ENCODE measurements at places on chromosomes 4 and X.
A peak's percentile ranks its signal among the peaks of the same experiment; 100 is the strongest.

DNA sequence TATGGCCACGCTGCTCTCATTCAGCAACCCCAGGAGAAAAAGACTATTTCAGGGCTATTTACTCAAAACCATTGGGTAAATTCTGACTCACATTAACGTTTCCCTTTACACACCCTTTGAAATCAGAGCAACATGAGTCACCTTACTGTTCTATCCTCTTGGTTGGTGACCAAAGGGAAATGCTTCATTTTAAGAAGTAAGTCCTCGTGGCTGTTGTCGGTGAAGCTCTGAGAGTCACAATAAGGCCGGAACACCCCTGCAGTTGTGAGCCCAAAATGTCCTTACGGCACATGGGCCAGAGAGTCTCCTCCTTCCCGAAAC is 56.3 kb upstream of the SPRY1 start:
- no peak for DNase-seq

DNA sequence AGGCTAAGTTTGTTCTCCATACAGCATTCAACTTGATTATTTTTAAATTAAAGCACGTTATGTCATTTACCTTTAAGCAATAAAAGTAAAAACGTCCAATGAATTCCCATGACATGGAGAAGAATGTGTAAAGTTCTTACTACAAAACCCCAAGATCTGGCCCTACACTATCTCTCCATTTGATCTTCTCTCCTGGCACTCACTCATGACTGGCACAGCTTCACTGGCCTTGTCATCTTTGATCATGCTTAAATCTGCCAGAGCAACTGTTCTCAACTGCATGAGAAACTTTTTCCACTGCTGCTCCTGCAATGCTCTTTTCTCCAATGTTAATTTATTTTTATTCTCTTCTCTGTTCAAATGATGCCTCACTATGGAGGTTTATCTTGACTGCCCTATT is 1109.0 kb upstream of the IGFBP7 start:
- DNase-seq, result no peak

DNA sequence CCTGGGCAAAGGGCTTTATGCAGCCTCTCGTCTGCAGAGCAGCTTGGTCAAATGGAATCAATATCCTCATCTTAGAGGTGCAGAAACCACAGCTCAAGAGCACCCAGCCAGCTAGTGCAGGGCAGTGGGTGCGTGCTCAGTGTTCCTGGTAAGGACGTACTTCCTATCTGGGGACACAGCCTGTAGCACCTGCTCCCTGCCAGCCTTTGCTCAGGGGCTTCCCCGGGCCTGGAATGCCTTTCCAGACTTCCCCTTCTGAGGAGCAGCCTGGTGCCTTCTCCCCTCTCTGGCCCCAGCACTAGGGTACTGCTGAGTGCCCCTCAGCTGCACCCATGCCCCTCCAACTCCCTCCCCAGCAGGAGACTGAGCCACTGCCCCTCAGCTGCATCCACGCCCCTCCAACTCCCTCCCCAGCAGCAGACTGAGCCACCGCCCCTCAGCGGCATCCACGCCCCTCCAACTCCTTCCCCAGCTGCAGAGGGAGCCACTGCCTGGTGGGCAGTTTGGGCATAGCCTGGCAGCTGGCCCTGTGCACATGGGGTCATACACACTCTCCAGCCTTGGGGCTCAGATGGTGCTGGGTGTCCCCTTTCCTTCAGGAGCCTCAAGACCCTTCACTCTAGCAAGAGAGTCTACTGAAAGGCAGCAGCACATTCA is 42.2 kb upstream of the AFAP1 start:
- no peak for DNase-seq

DNA sequence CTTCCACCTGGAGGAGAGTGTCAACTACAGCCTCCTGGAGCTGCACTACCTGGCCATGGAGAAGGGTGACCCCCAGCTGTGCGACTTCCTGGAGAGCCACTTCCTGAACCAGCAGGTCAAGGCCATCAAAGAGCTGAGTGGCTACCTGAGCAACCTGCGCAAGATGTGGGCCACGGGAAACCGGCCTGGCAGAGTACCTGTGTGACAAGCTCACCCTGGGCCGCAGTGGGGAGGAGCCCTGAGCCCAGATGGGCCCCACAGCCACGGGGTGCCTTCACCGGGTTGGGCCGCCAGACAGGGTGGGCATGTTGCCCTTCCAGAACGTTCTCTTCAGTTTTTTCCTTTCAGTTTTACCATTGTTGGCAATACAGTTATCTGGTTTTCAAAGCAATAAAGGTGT is 15.2 kb upstream of the FAM47A start:
- DNase-seq, result no peak

- DNase-seq, result no peak
Measured at GRCh38 chrX:20712811-20713210, 446.1 kb upstream of the RPS6KA3 start.

GRCh38 chr4:86939729-86940575 is 5.1 kb downstream of the AFF1 start:
- DNase-seq, result no peak

GRCh38 chr4:139297001-139297410 is 4.3 kb upstream of the NAA15 start:
- no peak for DNase-seq

DNA sequence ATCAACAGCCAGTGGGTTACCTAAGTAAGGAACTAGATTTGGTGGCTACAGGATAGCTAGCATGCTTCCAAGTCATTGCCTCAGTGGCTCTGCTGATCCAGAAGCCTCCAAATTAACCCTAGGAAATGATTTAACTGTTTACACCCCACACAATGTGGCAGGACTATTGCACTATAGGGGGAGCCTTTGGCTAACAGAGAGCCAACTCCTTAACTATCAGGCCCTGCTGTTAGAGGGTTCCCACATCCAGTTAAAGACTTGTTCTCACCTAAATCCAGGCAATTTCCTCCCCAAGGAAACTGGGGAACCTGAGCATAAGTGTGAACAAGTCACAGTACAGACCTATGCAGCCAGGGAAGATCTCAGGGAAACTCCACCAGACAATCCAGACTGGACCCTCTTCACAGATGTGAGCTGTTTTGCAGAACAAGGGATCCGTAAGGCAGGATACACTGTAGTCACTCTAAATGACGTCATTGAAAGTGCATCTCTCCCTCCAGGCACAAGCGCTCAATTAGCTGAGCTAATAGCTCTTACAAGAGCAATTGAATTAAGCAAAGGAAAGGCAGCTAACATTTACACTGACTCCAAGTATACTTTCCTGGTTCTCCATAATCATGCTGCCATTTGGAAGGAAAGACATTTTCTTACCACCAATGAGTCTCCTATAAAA is 185.3 kb upstream of the SPOCK3 start:
- no peak for DNase-seq

GRCh38 chr4:69731847-69732246 is 28.6 kb downstream of the SULT1B1 start:
- no peak for DNase-seq

GRCh38 chr4:62327612-62328297 is 1127.6 kb downstream of the ADGRL3 start:
- no peak for DNase-seq

GRCh38 chr4:168540086-168540485 is 43.2 kb downstream of the PALLD start:
- no peak for DNase-seq

DNA sequence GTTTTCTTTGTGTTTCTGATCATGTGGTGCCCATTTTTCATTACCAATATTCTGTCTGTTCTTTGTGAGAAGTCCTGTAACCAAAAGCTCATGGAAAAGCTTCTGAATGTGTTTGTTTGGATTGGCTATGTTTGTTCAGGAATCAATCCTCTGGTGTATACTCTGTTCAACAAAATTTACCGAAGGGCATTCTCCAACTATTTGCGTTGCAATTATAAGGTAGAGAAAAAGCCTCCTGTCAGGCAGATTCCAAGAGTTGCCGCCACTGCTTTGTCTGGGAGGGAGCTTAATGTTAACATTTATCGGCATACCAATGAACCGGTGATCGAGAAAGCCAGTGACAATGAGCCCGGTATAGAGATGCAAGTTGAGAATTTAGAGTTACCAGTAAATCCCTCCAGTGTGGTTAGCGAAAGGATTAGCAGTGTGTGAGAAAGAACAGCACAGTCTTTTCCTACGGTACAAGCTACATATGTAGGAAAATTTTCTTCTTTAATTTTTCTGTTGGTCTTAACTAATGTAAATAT is 110.4 kb downstream of the IL13RA2 start:
- DNase-seq, result no peak

GRCh38 chr4:184568770-184569169 is 80.5 kb downstream of the CASP3 start:
- DNase-seq, result no peak

- peak; percentile 83 for DNase-seq
Measured at GRCh38 chrX:48938721-48939425, 18.5 kb downstream of the OTUD5 start.

GRCh38 chr4:73520821-73521220 is 39.3 kb downstream of the AFM start:
- DNase-seq, result no peak

DNA sequence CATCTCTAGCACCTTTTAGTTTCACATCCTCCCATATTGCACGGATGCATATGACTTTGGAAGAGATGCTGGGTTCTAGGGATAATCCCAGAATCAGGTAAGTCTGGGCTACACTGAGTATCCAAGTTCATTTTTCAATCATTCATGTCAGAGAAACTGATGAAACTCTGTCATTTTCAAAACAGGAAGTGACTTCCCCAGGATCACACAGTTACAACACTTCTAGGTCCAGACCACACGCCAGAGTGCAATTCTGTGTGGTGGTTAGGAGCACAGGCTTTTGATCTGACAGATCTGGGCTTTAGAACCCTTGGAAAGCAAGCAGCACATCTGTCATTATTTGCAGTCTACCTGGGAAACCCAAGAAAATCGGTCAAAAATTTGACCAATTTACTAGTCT is 52.1 kb upstream of the CDKN2AIP start:
- DNase-seq, result no peak

DNA sequence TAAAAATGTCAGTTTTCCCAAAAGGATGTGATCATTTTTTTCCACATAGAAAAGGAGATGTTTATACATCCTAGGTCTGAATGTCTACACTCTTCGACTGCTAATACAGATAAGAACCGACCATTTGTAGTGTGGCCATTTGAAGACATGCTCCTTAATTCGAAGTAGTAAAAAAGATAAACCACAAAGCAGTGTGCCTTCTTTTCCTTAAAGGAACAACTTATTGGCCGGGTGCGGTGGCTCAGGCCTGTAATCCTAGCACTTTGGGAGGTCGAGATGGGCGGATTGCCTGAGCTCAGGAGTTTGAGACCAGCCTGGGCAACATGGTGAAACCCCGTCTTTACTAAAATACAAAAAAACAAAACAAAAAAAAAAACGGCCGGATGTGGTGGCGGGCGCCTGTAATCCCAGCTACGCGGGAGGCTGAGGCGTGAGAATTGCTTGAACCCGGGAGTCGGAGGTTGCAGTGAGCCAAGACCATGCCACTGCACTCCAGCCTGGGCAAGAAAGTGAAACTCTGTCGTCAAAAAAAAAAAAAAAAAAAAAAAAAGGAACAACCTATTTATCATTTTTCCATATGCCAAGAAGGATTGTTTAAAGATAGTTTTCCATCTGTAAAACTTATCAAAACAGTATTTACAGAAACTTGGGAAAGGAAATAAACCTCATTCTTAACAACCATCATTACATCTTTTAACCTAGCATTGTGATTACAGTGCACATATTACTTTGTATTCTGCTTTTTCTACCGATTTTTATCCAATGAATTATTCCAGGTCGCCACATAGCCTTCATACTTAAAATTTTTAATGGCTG is 2.6 kb downstream of the INTS6L start:
- DNase-seq, result no peak

DNA sequence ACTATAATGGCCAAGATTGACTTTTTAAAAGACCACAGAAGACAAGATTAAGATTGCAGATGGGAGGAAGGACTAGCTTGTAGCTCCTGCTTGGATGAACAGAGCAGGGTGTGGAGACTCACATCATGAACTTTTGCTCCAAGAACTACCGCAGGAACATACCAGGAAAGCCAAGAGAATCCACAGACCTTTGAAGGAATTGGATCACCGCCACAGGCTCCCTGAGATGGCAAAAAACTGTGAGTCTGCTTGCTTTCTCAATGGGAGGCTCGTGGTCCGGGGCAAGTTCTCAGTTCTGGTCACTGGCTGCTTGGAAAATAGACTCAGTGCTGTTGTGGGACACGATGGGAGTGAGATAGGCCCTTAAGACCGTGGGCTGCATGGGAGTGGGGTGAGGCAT is 276.6 kb downstream of the CCSER1 start:
- DNase-seq, result no peak

DNA sequence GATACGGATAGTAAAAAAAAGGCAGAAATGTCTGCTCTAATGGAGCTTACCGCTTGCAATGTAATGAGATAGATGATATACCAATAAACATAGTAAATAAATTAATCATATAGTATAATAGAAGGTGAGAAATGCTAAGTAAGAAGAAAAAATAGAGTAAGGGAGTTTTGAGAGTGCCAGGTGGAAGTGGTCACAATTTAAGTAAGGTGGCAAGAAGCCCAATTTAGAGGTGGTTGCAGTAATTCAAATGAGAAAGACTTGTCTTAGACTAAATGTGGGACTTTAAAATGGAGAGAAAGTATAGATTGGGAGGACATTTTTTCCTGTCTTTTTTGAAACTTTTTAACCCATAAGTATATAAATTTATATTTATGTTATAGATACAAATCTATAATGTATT is 26.0 kb downstream of the TBC1D19 start:
- DNase-seq, result no peak

DNA sequence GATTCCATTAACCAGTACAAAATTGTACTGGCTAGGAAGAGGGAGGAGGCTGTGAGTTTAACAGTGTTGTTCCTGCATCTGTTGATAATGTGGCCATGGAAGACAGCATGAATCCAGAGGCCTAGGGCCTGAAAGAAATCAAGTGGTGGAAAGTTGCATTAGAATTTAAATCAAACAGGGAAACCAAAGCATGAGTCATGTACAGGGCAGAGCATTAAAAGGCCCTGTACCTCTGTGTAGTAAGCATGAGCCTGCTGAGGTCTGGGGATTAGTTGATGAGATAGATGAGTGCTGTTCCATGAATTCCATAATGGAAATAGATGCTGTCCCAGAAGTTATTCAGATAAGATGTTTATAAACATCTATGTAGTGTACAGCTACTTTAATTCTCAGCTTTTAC is 58.3 kb downstream of the MID1IP1 start:
- DNase-seq, result no peak

GRCh38 chr4:64582492-64582891 is 173.2 kb upstream of the TECRL start:
- DNase-seq, result no peak
